ENCODE measurements at places on chromosomes 5 and 9. TPM values are rescaled to one million over a fixed set of nuclear protein-coding genes. Genes with fewer than 3 reads are reported as not detected.

DNA sequence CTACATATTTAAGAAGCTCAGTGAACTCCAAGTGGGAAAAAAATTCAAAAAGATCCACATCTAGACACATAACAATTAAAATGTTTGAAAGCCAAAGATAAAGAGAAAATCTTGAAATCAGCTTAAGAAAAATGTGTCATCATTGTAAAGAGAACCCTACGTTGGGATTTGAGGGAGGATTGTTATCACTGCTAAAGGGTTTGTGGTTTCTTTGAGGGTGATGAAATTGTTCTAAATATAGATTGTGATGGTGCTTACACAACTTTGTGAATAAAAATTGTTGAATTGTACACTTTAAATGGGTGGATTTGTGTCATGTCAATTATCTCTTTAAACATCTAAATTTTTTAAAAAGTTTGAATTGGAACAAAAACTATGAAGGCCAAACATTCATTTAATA is 92.2 kb upstream of the ADAMTS19 start:
- no peak overlapping the region for H3K4me3 ChIP-seq
- no peak overlapping the region for H3K27ac ChIP-seq
- no peaks in the 10 kb centered on the region for H3K27me3 ChIP-seq

DNA sequence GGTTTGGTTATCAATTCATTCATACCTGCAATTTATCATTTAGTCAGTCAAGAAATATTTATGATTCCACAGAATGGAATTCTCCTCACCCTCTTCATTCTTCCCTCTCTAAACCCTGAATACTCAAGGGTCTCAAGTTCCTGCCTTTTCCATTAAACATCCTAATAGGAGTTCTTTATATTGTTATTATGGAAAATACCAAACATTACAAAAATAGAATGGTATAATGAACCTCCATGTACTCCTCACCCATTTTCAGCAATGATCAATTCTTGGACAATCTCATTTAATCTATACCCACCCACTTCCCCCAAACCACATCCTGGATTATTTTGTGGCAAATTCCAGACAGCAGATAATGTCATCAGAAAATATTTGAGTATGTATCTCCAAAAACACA is 74.5 kb downstream of the ADAMTS12 start:
- no peak overlapping the region for H3K4me3 ChIP-seq
- no peaks in the 10 kb centered on the region for H3K27me3 ChIP-seq
- no peaks in the 10 kb centered on the region for H3K36me3 ChIP-seq
- DNase-seq, result no peak
- H3K27ac ChIP-seq, result no peak overlapping the region

DNA sequence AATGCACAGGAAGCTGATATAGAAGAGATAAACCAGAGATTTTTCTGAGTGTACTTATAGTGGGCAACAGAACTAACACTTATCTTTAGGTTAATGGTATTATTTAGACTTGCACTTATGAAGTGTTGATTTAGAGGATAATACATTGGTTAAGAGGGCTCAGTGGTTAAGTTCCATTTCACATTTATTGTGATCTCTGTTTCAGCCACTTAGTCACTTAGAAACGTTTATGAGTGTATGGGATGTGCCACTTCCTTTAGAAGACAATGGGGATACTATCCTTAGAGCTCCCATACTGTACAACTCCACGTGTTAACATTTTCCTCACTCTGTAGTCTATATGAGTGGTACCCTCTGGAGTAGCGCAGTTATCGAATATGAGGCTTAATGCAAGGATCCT is 57.5 kb downstream of the PIP5K1B start:
- peaks cover 12% of the 10 kb centered on the region for H3K4me1 ChIP-seq
- H3K27ac ChIP-seq, result no peak overlapping the region
- no peaks in the 10 kb centered on the region for H3K36me3 ChIP-seq
- no peak overlapping the region for H3K4me3 ChIP-seq

GRCh38 chr9:107158321-107158720 is 124.8 kb upstream of the RAD23B start:
- no peak overlapping the region for H3K27ac ChIP-seq
- H3K4me3 ChIP-seq, result no peak overlapping the region
- no peaks in the 10 kb centered on the region for H3K36me3 ChIP-seq
- no peak for DNase-seq

GRCh38 chr5:52989781-52990527 is 802 bp downstream of the ITGA2 start:
- no peaks in the 10 kb centered on the region for H3K36me3 ChIP-seq
- no peak overlapping the region for H3K27ac ChIP-seq
- H3K4me3 ChIP-seq, result peak overlapping the region; percentile 72
- peaks cover 22% of the 10 kb centered on the region for H3K4me1 ChIP-seq
- H3K27me3 ChIP-seq, result no peaks in the 10 kb centered on the region

MYOT gene
- total RNA-seq, result 11.8 TPM

WWC1 gene
- total RNA-seq, result 3.9 TPM

All from heart left ventricle (tissue), 16 donors.